ENCODE measurements at places on chromosomes 11 and 22.

- no peak for DNase-seq
These were observed 21.8 kb upstream of the RNASEH2C start for GRCh38 chr11:65742353-65742752.

GRCh38 chr11:1834779-1835670, at the start of gene SYT8:
TSS of gene SYT8 (plus strand) at chr11:1834990. CDS start at chr11:1835106, 116 bp downstream.
- no peak for DNase-seq

GRCh38 chr11:78354408-78355308, 63.0 kb downstream of the GAB2 start:
- no peak for DNase-seq

- no peak for DNase-seq
These were observed 13.1 kb downstream of the FXYD6 start for GRCh38 chr11:117863383-117863782.

- DNase-seq, result no peak
These were observed 4.2 kb upstream of the RASGRP2 start for GRCh38 chr11:64747961-64748665.

GRCh38 chr11:72218251-72218745, 1.7 kb downstream of the FOLR2 start:
- DNase-seq, result no peak

DNA sequence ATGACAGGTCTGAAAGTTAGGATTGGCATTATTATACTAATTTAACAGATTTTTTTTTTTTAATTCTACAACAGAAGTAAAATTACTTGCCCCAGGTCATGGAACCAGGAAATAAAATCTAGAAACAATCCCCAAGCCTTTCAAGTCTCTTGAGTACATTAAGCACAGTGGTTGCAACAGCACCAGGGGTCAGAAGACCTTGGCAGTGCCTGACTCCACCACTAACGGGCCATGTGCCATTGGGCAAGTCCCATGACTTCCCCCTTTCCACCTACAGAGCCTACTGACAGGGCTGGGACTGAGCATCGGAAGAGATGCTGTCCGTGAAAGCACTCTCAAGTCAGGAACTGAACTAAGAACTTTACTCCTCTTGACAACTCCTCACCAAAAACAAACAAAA, 98.6 kb upstream of the AKIP1 start:
- no peak for DNase-seq

DNA sequence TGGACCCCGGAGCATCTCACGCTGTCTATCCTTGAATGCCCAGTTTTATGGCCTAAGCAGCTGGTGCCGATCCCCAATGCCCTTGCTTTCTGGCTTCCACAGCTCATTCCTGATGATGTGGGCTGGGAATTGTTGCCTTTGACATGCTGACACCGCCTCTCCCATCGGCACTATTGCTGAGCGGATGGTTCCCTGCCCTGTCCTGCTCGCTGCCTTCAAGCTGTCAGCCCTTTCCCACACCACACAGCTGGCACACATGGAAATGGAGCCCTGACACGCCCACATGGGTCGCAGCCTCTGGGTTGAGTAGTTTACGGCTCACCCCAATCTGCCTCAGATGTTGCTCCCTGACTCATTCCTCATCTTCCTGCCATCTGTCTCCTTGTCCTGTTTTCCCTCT, 110.2 kb upstream of the SESN3 start:
- no peak for DNase-seq

DNA sequence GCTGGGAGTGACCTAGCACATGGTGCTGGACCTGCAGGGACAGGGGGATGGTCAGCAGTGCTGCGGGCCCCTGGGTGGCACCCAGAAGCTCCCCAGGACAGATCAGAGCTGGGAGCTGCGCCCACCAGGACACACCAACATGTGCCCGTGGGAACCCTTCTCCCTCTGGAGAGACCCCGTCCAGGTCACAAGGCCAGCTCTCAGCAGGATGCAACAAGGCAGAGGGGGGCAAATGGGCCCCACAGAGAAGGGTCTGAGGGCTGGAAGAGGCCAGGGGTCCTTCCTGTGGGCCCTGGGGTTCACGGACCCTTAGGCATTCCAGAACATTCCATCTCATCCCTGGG, 6.2 kb downstream of the DUSP8 start:
- DNase-seq, result no peak

GRCh38 chr11:108871867-108872266, 207.0 kb downstream of the DDX10 start:
- no peak for DNase-seq
